ENCODE measurements at places on chromosomes 6 and 20. TPM values are rescaled to one million over a fixed set of nuclear protein-coding genes. Genes with fewer than 3 reads are reported as not detected.

PARD6B gene
- 0.37 TPM for total RNA-seq

SLC22A3 gene
- 0.59 TPM for total RNA-seq

CENPW gene
- 14.7 TPM for total RNA-seq

SAMD10 gene
- 1.8 TPM for total RNA-seq

MTHFD1L gene
- total RNA-seq: 36.0 TPM

GSTA4 gene
- total RNA-seq: 36.7 TPM

MCM9 gene
- total RNA-seq: 13.2 TPM

RFX6 gene
- total RNA-seq: not detected

ANKS1A gene
- total RNA-seq: 5.5 TPM

SYS1 gene
- 19.5 TPM for total RNA-seq

NRN1 gene
- total RNA-seq: 29.0 TPM

DIDO1 gene
- 47.1 TPM for total RNA-seq

ADGRF4 gene
- total RNA-seq: not detected

RSPO4 gene
- total RNA-seq: not detected

PET117 gene
- total RNA-seq: 8.5 TPM

PKIB gene
- total RNA-seq: 0.39 TPM

GGT7 gene
- 8.8 TPM for total RNA-seq

PCK1 gene
- not detected for total RNA-seq

PEX3 gene
- total RNA-seq: 22.9 TPM

WFDC11 gene
- not detected for total RNA-seq

FOXC1 gene
- total RNA-seq: 2.6 TPM

PACSIN1 gene
- total RNA-seq: not detected

DLGAP4 gene
- total RNA-seq: 14.0 TPM

VNN1 gene
- not detected for total RNA-seq

PPP1R11 gene
- total RNA-seq: 30.1 TPM

SIGLEC1 gene
- total RNA-seq: not detected

LSM2 gene
- total RNA-seq: 48.9 TPM

TRIM40 gene
- not detected for total RNA-seq

PBOV1 gene
- not detected for total RNA-seq

CRIP3 gene
- total RNA-seq: not detected

SPTLC3 gene
- 10.0 TPM for total RNA-seq

SLC26A8 gene
- total RNA-seq: under 0.01 TPM

LKAAEAR1 gene
- not detected for total RNA-seq

RNF217 gene
- 8.1 TPM for total RNA-seq

FAM162B gene
- 0.73 TPM for total RNA-seq

ZKSCAN8 gene
- 12.9 TPM for total RNA-seq

MDC1 gene
- 10.0 TPM for total RNA-seq

TCP11 gene
- total RNA-seq: 0.37 TPM

RIPPLY2 gene
- 1.4 TPM for total RNA-seq

LTA gene
- total RNA-seq: not detected

SOX18 gene
- total RNA-seq: not detected

SIRPB2 gene
- not detected for total RNA-seq

LRFN2 gene
- total RNA-seq: not detected

SCUBE3 gene
- total RNA-seq: 3.3 TPM
